OCI-LY7 (cell line): ENCODE measurements at places on chromosomes 3 and 15. TPM values are rescaled to one million over a fixed set of nuclear protein-coding genes. Genes with fewer than 3 reads are reported as not detected.

GRCh38 chr3:108008106-108008505, 82.7 kb downstream of the CD47 start:
- no peak for DNase-seq

DNA sequence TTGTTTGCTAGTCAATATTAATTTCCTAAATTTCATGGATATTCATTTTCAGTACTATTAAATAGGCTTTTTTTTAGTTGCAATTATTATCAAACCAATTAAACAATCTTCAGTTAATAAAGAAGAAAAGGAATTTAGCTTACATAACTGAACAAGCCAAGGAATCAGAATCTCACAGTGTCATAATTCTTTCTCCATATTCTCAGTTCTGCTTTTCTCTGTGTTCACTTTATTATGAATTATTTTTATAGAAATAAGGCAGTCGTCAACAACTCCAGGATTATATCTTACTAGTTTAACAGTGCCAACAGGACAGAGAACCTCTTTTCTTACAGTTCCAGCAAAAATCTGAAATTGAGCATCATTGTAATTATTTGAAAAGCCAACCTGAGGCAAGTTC, 221.7 kb downstream of the CGGBP1 start:
- no peak for DNase-seq

DNA sequence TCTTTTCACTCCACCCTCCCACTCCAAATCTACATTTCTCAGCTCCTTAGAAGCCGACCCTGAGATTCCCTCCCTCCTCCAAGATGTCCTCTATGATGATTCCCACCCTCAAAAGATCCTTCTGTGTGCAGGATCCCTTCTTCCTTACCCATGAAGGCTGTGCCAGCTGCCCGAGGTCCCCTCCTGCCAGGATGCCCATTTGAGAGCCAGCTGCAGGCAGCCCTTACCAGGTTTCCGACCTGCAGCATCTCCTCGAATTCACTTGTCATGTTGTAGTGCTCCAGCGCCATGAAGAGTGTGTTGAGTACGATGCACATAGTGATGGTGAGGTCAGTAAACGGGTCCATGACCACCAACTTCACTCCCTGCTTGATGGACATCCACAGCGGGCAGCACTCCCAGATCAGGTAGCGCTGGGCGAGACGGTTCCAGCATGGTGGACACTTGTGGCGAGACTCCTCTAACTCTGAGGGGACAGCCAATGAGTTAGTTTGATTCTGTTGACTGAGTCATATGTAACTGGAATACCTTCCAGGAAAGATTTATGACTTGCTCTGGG, 51.9 kb downstream of the SCN5A start:
- DNase-seq = no peak

DNA sequence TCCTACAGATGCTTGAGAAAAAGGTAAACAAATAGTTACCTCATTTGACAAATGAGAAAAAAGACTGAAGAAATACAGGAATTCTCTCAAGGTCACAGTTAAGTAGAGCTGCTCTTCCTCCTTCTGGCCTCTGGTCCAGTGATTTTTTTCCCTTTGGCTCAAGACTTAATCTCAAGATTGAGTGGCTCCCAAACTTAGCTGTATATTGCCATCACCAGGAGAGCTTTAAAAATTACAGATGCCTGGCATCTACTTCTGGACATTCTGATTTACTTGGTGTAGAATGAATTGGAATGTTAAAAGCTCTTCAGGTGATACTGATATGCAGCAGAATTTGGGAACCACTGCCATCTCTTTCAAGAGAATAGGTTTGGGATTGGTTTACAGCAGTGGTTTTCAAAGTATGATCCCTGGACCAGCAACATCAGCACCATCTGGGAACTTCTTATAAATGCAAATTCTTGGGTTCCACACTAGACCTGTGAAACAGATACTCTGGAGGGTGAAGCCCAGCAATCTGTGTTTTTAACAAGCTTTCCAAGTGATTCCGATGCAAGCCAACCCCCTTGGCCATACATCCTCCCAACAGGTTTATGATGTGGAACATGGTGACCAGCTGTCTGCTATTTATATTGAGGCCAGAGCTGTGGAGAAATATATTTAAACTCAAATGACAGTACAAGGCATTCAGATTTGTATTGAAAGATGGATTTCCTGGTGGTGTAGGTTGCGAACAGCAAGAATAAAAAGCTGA, 333.0 kb upstream of the RARB start:
- DNase-seq = no peak

DNA sequence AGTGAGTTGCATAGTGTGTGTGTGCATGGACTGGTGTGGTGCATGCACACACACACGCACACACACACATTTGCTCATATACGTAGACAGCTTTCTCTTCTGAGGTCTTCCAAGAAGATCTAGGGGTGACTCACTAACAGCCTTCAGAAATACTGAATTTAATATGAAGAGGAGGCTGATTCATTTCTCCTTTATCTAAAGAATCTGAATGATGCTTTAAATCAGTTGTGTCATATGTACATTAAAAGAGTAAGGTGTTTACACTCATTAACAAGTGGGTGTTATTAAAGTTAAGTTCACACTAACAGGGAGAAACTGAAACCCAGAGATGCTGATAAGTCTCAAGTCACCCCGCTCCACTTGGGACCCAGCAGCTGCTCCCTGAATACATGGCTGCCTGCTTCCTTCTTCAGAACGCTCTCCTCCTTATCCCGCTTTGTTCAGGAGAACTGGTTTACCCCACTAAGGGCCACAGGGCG, 22.0 kb downstream of the TMPRSS7 start:
- no peak for DNase-seq

Gene STXBP5L
- 10.1 and 10.5 TPM in 2 replicates for total RNA-seq

Gene CADM2
- total RNA-seq = not detected in 2 replicates

DNA sequence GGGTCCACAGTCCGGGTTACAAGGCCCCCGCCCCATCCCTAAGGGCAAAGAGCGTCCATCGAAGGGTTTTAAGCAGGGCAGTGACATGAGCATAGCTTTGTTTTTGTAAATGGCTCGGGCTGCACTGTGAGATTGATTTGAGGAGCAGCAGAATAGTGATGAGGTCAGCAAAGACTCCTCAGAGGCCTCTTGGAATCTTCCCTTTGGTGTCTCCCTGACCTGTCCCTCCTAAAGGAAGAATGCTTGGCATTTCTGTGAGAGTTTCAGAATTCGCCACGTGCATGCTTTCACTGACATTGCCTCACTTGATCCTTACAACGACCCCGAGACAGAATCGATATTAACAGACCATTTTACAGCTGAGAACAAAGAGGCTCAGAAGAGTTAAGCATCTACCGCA, 20.3 kb downstream of the LAMP3 start:
- no peak for DNase-seq

DNA sequence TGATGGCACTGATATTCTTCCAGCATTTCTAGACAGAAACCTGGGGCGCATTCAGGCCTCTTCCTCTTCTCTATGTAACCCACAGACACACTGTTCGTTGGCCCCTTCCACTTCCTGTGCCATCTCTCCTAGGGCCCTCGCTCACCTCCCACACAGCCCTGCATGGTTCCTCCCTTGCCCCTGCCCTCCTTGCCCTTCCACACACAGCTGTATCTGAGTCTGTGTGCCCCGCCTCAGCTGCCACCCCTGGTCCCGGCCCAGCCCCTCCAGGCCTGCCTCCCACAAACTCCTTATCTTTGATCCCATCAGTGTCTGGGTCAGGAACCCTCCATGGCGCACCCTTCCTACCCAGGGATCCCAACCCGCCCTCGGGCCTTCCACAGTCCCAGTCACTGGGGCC, 37.9 kb downstream of the RAB6B start:
- DNase-seq = no peak

Gene HESX1
- total RNA-seq = 4.7 and 6.0 TPM in 2 replicates

- peak; percentile 68 for DNase-seq
Measured at GRCh38 chr3:50242851-50243542, 7.0 kb downstream of the GNAI2 start.
